ENCODE measurements at places on chromosomes 3 and 15. TPM values are rescaled to one million over a fixed set of nuclear protein-coding genes. Genes with fewer than 3 reads are reported as not detected.

The RETNLB gene
- not detected for total RNA-seq

The TUSC7 gene
- not detected for total RNA-seq

The WNT7A gene
- total RNA-seq: not detected

The LTF gene
- total RNA-seq: 1.7 TPM

The MOBP gene
- not detected for total RNA-seq

The RAB6B gene
- 42.6 TPM for total RNA-seq

The CPEB1 gene
- 5.2 TPM for total RNA-seq

The UBE2E2 gene
- total RNA-seq: 56.1 TPM

The SPSB4 gene
- 5.5 TPM for total RNA-seq

The HTR3E gene
- not detected for total RNA-seq

The ANKRD28 gene
- 28.6 TPM for total RNA-seq

The SNTN gene
- not detected for total RNA-seq

The NFKBIZ gene
- total RNA-seq: 26.2 TPM

The TRPM1 gene
- not detected for total RNA-seq

The PIGZ gene
- total RNA-seq: 4.4 TPM

The KY gene
- 5.7 TPM for total RNA-seq

The GOLGA6A gene
- not detected for total RNA-seq

The CHRNA5 gene
- 2.7 TPM for total RNA-seq

The PLSCR2 gene
- not detected for total RNA-seq

The NMNAT3 gene
- total RNA-seq: 7.6 TPM

The RHCG gene
- total RNA-seq: not detected

Measured in heart right ventricle (tissue), 16 donors.